Activated CD4-positive, alpha-beta memory T cell treated with anti-CD3 and anti-CD28 coated beads for 36 hours (primary cell): ENCODE measurements at places on chromosomes 16 and 17. TPM values are rescaled to one million over a fixed set of nuclear protein-coding genes. Genes with fewer than 3 reads are reported as not detected.
A peak's percentile ranks its signal among the peaks of the same experiment; 100 is the strongest.

DNA sequence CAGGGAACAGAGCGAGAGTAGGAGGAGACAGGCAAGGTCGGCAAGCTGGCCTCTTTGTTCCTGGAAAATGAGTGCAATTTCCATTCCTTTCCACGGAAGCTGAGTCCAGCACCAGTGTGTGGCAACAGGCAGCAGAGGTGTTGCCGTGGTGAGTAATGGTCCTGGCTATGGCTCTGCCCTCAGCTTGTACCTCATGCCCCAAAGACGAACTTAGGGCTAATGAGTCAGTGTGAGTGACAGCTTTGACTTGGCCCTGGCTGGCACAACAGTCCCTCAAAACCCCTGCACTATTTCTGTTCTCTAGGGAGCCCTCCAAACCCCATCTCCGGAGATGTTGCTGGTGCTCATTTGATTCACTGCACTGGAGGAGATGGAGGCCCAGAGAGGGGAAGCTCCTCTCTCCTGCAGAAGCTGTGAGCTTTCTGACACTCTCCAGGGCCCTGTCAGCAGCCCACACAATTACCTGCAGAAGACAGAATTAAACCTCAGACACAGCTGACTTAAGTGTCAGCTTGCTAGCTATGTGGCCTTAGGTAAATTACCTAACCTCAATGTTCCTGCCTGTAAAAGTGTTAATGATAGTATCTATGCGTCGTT lies 129.9 kb downstream of the TMEM132E start:
- no peak overlapping the region for H3K27ac ChIP-seq
- no peak overlapping the region for H3K4me3 ChIP-seq
- no peak for DNase-seq
- H3K4me1 ChIP-seq = no peaks in the 10 kb centered on the region

DNA sequence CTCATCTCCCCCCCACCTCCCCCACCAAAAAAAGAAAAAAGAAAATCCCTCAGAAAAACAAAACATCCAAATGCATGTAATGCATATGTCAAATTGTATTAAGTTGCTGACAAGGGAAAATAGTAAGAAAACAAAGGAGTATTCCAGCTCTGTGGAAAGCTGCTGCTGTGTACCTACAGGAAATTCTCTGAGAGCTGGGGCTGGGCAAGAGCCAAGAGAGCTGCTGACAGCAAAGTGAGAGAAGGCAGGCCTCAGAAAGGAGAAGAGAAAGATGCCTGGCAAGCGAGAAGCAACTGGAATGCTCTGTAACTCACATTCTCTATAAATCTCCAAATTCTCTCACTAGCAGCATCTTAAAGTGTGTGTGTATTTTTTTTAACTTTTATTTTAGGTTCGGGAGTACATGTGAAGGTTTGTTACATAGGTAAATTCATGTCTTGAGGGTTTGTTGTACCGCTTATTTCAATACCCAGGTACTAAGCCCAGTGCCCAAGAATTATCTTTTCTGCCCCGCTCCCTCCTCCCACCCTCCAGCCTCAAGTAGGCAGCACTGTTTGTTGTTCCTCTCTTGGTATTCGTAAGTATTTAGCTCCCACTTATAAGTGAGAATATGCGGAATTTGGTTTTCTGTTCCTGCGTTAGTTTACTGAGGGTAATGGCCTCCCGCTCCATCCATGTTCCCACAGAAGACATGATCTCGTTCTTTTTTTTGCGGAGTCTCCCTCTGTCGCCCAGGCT lies 24.4 kb downstream of the CNTROB start:
- peaks cover 5% of the 10 kb centered on the region for H3K27me3 ChIP-seq
- peaks cover 14% of the 10 kb centered on the region for H3K4me1 ChIP-seq
- no peaks in the 10 kb centered on the region for H3K36me3 ChIP-seq
- no peak overlapping the region for H3K27ac ChIP-seq
- no peak overlapping the region for H3K4me3 ChIP-seq

DNA sequence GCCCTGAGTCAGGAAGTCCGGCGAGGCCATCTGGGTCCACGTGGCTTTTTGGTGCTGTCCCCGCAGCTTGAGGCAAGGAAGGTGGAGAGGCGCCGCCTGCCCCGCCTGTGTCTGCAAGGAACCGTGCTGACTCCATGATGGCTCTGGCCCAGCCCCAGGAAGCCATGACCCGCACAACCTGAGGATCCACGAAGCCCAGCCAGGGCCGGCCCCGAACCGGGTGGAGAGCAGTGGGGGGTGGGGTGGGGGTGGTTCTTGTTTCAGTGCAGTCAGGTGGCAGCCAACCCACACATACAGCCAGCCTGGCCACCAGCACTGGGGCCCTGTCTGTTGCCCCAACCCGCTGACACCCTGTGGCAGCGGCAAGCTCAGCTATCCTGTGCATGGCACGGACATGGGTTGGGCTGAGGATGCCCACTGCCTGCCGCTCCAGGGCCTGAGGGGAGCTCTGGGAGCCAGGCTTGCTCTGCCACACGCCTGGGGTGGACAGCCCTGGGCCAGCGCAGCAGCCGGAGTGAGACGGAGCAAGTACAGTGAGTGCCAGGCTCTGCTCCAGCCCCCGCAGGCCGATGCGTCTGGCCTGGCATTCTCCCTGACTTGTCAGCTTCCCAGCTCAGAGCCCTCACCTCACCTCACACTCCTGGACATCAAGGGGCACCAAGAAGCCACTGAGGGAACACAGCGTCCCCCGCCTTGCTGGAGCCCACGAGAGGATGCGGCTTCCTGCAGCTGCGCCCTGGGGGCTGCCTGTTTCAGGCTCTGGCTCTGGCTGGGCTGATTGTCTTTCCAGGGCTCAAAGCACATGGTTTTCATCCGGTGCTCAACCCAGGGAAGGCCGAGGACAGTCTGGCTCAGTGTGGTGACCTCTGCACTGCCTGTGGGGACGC lies 68.8 kb downstream of the LMF1 start:
- no peaks in the 10 kb centered on the region for H3K27me3 ChIP-seq
- H3K4me3 ChIP-seq = no peak overlapping the region
- DNase-seq = no peak
- peaks cover 3% of the 10 kb centered on the region for H3K36me3 ChIP-seq
- no peaks in the 10 kb centered on the region for H3K4me1 ChIP-seq

- H3K4me1 ChIP-seq = peaks cover 11% of the 10 kb centered on the region
- DNase-seq = no peak
Observed at GRCh38 chr16:86577314-86577971, 906 bp upstream of the FOXL1 start.

GRCh38 chr17:75927286-75927922 lies 13.4 kb downstream of the FBF1 start:
- H3K4me3 ChIP-seq = no peak overlapping the region
- H3K27ac ChIP-seq = no peak overlapping the region

GRCh38 chr17:35560703-35561102 lies at the start of gene SLFN14:
SLFN14 (minus strand) TSS chr17:35560819; CDS start chr17:35558062, 2,757 bp downstream.
- no peak for DNase-seq
- H3K36me3 ChIP-seq = no peaks in the 10 kb centered on the region
- H3K4me3 ChIP-seq = no peak within 1 kb of the TSS

DNA sequence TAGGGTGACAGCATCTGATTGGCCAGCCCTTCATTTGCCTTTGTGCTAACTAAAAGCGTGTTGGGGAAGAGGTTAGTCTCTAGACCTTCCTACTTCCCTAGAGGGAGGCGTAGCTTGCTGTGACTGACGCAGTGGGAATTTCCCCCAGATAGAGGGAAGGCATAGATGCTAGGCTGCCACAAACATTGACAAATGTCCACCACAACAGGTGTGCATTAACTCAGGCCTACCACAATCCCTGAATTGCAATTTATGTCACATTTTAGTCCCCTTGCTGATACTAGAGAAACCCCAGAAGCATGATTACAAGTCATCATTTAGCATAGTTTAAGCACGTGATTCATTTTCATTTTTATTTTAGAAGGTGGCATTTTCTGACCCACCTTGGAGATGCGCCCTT lies 76.3 kb upstream of the WSB1 start:
- no peak overlapping the region for H3K4me3 ChIP-seq
- H3K27me3 ChIP-seq = no peaks in the 10 kb centered on the region
- peak overlapping the region; percentile 42 for H3K27ac ChIP-seq
- peaks cover 14% of the 10 kb centered on the region for H3K4me1 ChIP-seq
- DNase-seq = no peak

- peaks cover 2% of the 10 kb centered on the region for H3K36me3 ChIP-seq
- H3K27me3 ChIP-seq = no peaks in the 10 kb centered on the region
- H3K27ac ChIP-seq = peak overlapping the region; percentile 75
Observed at GRCh38 chr17:75367312-75367711, 38.2 kb downstream of the GRB2 start.

- peaks cover 11% of the 10 kb centered on the region for H3K36me3 ChIP-seq
- peak overlapping the region; percentile 28 for H3K27ac ChIP-seq
- no peak for DNase-seq
Observed at GRCh38 chr17:48540213-48540612, 4.7 kb downstream of the HOXB2 start.

DNA sequence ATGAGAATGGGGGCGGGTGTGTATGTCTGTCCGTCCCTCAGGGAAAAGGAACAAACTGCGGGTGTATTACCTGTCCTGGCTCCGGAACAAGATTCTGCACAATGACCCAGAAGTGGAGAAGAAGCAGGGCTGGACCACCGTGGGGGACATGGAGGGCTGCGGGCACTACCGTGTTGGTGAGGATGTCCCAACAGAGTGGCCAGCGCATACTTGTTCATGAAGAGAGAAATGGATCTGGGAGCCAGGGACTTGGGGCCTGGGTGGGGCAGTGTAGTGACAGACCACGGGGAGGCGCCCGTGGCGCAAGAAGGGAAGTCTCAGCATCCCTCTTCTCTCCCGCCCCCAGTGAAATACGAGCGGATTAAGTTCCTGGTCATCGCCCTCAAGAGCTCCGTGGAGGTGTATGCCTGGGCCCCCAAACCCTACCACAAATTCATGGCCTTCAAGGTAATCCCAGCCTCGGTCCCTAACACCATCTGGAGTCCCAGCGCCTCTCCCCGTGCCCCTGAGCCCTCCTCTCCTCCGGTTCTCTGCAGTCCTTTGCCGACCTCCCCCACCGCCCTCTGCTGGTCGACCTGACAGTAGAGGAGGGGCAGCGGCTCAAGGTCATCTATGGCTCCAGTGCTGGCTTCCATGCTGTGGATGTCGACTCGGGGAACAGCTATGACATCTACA lies 3.5 kb upstream of the C17orf107 start:
- H3K4me3 ChIP-seq = no peak overlapping the region
- peaks cover 16% of the 10 kb centered on the region for H3K4me1 ChIP-seq
- peaks cover 1% of the 10 kb centered on the region for H3K27me3 ChIP-seq
- peaks cover 14% of the 10 kb centered on the region for H3K36me3 ChIP-seq

- peak overlapping the region; percentile 86 for H3K27ac ChIP-seq
- peak overlapping the region; percentile 80 for H3K4me3 ChIP-seq
- no peak for DNase-seq
- peaks cover 39% of the 10 kb centered on the region for H3K4me1 ChIP-seq
Observed at GRCh38 chr17:38797828-38798227, 1.5 kb downstream of the PIP4K2B start.

- no peak overlapping the region for H3K4me3 ChIP-seq
- no peaks in the 10 kb centered on the region for H3K36me3 ChIP-seq
- no peak for DNase-seq
- H3K4me1 ChIP-seq = peaks cover 3% of the 10 kb centered on the region
- H3K27me3 ChIP-seq = no peaks in the 10 kb centered on the region
- no peak overlapping the region for H3K27ac ChIP-seq
Observed at GRCh38 chr17:10041916-10042588, 137.0 kb upstream of the RCVRN start.

GRCh38 chr17:12637015-12637414 lies 28.7 kb upstream of the MYOCD start:
- H3K36me3 ChIP-seq = no peaks in the 10 kb centered on the region
- peaks cover 3% of the 10 kb centered on the region for H3K27me3 ChIP-seq
- no peak overlapping the region for H3K27ac ChIP-seq
- H3K4me3 ChIP-seq = no peak overlapping the region

DNA sequence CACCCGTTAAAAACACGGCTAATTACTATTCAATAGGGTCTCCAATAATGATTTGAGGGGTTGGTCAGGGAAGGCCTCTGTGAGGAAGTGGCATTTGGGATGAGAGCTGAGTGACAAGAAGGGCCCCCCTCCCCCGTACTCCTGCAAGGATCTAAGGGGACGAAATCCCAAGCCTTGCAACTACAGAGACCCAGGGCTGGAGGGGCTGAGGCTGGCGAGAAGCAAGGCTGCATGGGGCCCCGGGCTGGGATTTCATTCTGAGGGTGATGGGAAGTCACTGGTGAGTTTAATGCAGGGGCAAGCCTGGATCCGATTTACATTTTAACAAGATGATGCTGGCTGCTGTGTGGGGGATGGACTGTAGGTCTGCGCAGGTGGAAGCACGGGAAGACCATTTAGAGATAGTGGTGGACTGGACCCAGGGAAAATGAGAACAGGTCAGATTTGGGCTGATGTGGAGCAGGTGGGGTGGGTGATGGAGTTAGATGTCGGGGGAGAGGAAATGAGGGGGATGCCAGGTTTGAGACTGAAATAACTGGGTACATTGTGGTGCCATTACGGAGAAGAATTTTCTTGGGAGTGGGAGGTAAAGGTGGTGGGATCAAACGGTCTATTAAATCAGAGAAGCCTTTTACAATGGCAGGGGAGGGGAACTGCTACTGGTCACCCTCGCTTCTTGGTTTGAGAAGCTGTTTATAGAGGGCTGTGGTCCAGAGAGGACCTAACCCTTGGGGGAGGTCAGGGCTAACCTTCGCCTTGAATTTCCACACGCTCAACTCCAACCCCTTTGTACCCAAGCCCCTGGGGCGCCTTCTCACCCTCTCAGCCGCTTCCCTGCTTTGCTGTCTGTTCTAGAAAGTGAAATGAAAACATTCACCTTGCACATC lies 932 bp upstream of the MYBBP1A start:
- H3K27ac ChIP-seq = peak overlapping the region; percentile 93
- DNase-seq = no peak
- peak overlapping the region; percentile 95 for H3K4me3 ChIP-seq
- no peaks in the 10 kb centered on the region for H3K27me3 ChIP-seq
- H3K36me3 ChIP-seq = peaks cover 23% of the 10 kb centered on the region

- no peak overlapping the region for H3K27ac ChIP-seq
- no peak for DNase-seq
- H3K36me3 ChIP-seq = peaks cover 2% of the 10 kb centered on the region
- H3K4me3 ChIP-seq = no peak overlapping the region
Observed at GRCh38 chr16:88995746-88996535, 18.9 kb upstream of the CBFA2T3 start.

- peak overlapping the region; percentile 65 for H3K27ac ChIP-seq
- DNase-seq = peak; percentile 9
- peaks cover 60% of the 10 kb centered on the region for H3K4me1 ChIP-seq
- no peak overlapping the region for H3K4me3 ChIP-seq
Observed at GRCh38 chr16:27429330-27429871, 27.4 kb downstream of the IL21R start.

DNA sequence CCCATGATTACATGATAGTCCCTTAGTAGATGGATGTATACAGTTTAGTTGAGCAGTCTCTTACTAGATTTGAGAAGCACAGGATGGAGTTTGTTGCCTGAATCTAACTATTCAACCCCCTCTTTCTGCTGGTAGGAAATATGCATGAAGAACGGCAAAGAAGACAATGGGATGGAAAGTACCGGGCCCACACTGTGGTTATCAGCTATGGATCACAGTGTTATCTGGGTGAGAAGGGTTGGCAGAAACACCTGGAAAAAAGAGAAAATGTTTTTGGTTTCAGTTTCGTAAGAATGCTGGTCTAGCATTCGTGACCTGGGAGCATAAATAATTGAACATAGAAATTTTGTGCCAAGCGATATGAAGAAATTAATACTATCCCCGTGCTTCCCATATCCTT lies 53.1 kb downstream of the ANKFN1 start:
- no peaks in the 10 kb centered on the region for H3K36me3 ChIP-seq
- H3K27ac ChIP-seq = no peak overlapping the region
- no peak overlapping the region for H3K4me3 ChIP-seq

Gene TMC8
- total RNA-seq = 140 TPM

Gene ABCC11
- total RNA-seq = 0.15 TPM

Gene PRSS22
- total RNA-seq = 0.24 TPM

Gene PRDM7
- not detected for total RNA-seq

Gene FGF11
- 1.0 TPM for total RNA-seq

Gene KRTAP4-7
- not detected for total RNA-seq
